ENCODE measurements at places on chromosomes 4 and X.
A peak's percentile ranks its signal among the peaks of the same experiment; 100 is the strongest.

- DNase-seq = no peak
Measured at GRCh38 chr4:23733476-23733875, 156.4 kb downstream of the PPARGC1A start.

DNA sequence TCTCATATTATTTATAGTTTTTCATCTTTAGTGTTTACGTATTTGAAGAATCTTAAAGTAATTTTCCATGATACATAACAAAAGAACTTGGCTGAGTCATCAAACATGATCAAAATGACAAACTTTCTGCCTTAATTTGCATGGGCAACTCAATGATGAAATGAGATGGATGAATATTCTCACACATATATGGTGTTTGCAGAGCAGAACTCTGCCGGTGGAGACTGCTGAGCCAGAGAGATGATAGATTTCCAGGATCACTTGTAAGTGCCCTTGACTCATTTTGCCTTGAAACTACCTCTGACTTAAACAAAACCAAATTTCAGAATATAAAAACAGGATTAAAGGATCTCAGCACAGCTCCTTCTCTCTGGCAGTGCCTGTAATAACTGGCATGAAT is 38.2 kb downstream of the TRPC3 start:
- DNase-seq = no peak

DNA sequence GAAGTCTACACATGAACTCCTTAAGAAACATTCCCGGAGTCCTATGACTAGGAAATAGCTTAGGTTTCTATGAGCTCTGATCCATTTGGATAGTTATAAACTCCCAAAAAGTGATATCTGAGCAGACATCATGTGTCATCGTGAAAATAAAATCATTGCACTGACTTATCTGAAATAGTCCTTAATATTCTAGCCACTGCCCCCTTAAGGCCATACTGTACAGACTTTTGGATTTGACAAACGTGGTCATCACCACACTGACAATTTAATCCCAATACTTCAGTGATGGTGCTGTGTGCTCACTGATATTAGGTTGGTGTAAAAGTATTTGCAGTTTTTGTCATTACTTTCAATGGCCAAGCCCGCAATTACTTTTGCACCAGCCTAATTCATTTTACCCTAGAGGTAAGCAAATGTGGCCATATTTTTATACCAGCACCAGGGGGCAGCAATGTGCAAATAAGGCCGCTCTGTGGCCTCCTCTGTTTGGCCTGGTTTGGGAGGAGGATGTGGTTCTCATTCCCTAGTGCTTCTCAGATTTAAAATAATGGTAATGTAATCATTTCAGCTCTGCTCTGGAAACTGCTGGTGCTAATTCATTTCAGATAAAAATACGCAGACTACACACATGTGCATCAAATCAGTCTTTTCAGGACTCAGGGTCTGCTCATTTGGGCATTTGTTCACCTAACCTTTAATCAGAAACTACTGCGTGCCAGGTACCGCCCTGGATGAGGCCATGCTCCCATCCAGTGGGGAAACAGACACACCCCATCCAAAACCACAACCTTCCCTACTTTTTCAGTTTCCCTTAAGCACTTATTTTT is 196.4 kb upstream of the C1QTNF7 start:
- DNase-seq = peak; percentile 37

DNA sequence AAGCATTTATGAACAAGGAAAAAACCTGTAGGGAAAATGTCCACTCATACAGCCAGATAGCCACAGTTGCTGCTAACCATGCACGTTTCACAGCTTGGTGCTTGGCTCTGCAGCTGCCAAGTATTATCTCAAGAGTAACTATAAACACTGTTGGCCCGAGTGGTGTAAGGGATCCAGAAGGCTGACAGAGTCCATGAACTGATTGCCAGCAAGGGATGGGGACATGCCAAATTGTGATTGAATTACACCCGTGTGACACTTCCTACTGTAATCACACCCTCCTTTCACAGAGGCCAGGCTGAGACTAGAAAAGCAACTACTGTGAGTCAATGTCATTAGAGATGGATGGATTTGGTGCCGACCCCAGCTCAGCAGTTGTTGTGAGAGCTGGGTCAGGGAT is 223.9 kb upstream of the ANKRD50 start:
- no peak for DNase-seq

- DNase-seq = no peak
Measured at GRCh38 chr4:64822405-64822804, 413.2 kb upstream of the TECRL start.

DNA sequence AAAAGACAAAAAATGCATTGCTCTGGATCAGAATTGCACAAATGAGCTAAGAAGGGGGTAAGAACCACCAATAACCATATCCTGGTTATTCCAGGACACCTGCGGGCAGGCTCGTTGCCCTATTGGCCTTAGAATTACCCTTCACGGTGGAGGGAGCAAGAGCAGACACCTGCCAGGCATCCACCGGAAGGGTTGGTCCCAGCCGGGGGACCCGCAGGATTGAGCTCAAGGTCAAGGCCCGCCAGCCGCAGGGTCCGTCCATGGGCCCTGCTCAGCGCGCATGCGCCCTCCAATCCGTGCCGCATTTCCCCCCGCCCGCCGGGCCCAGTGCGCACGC is 575 bp downstream of the SLC25A6 start:
- no peak for DNase-seq

DNA sequence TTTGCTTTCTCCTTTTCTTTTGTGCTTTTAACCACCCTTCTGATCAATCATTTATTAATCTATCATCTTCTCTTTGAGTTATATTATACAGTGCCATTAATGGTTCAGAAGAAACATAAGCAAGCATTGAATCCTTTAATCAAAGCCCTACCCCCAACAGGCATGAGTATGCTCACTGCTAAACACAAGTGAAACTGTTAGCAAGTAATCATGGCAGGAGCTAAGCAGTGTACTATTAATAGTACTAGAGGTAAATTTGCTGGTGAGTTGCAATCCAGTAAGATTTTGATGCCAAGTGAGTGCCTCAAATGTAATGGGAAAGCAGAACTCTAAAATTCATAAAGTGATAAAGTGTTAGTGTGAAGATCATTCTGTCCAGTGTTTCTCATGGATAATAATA is 57.2 kb downstream of the FNIP2 start:
- no peak for DNase-seq

DNA sequence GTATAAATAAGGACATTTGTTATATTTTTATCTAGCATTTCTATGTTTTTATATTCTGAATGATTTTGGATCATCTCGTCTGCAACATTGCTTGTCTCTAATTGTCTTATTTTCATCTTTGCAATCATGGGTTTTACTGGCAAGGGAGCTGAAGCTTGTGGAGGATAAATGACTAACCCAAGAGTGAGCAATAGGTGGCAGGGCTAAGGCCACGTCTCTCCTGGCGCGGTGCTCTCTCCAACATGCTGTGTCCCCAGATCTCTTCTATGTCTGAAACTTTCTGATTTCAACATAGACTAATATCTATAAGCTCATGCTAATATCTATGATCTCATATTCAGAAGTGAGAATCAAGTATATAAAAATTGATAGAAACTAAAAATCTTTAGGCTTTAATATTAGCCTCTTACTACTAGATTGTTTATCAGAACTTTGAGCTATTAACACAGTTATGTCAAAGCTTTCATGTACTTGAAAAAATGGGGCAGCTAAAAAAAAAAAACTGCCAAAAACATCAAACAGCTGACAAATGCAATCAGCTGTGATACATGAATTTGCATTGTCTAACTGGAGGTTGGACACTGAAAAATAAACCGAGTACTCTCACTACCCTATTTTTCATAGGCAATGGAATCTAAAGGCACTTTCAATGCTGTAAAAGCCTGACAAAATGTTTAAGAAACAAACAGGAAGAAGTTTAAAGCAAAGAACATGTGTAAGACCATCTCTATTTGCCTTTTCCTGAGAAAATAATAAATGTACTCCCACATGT is 169.2 kb downstream of the TMA16 start:
- peak; percentile 73 for DNase-seq

GRCh38 chrX:44314259-44314734 is 29.2 kb downstream of the EFHC2 start:
- DNase-seq = no peak

- DNase-seq = no peak
Measured at GRCh38 chr4:6680372-6681034, 13.2 kb upstream of the S100P start.

All from GM12864 (cell line).